ENCODE measurements at places on chromosomes 6 and 20. TPM values are rescaled to one million over a fixed set of nuclear protein-coding genes. Genes with fewer than 3 reads are reported as not detected.

Gene BMP2
- total RNA-seq: 32.9 TPM

Gene TAF11
- total RNA-seq: 8.2 TPM

Gene GABRR2
- 7.6 TPM for total RNA-seq

Gene SAMD5
- under 0.01 TPM for total RNA-seq

Gene TCP11
- 0.73 TPM for total RNA-seq

Gene RNASET2
- total RNA-seq: 112 TPM

Gene APOM
- total RNA-seq: not detected

Gene RGS17
- total RNA-seq: not detected

Gene SIGLEC1
- 1.7 TPM for total RNA-seq

Gene RAMACL
- not detected for total RNA-seq

Gene TOMM34
- total RNA-seq: 1.8 TPM

Gene HRH3
- total RNA-seq: not detected

Gene JAG1
- total RNA-seq: 97.7 TPM

Gene MLN
- not detected for total RNA-seq

Gene SAMD10
- 2.9 TPM for total RNA-seq

Gene FERMT1
- total RNA-seq: 14.3 TPM
